Gastrocnemius medialis (tissue), 4 donors: ENCODE measurements at places on chromosomes 11 and 22. TPM values are rescaled to one million over a fixed set of nuclear protein-coding genes. Genes with fewer than 3 reads are reported as not detected.

DNA sequence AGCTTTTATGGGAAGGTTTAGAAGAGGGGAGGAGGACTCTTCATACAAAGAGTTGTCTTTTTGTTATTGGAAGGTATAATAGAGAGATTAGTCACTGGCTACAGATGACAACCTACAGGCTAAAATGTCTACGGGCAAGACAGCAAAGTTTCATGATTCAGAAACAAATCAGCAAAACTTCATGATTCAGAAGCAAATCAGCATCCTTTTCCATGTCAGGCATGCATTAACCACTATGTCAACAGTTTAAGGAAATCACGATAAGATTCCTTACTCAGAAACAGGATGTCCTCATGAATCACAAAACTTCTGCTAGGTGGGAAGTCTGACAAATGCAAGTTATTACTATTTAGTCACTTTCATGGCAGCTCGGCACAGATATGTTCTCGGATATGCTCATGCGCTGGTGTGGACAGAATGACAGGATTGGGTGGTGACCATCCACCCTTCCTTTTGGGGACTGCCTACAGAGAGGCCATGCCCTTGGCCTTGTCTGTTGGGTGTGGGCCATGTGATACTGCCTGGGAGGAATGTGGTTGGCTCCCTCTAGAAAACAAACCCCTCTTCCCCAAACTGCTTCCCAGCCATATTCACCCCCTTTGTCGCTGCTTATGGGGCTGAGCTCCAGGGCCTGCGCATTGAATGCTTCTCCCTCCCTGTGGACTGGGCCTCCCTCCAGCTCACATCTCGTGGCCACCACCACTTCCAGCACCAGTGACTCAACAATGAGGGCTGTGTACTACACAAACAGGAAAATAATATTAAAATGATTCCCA lies 10.1 kb downstream of the C11orf91 start:
- peak overlapping the region; percentile 78 for H3K27ac ChIP-seq
- no peak overlapping the region for H3K4me3 ChIP-seq
- peak; percentile 70 for DNase-seq

Gene C11orf42
- total RNA-seq, result not detected

Gene BIRC3
- total RNA-seq, result 1.8 TPM

DNA sequence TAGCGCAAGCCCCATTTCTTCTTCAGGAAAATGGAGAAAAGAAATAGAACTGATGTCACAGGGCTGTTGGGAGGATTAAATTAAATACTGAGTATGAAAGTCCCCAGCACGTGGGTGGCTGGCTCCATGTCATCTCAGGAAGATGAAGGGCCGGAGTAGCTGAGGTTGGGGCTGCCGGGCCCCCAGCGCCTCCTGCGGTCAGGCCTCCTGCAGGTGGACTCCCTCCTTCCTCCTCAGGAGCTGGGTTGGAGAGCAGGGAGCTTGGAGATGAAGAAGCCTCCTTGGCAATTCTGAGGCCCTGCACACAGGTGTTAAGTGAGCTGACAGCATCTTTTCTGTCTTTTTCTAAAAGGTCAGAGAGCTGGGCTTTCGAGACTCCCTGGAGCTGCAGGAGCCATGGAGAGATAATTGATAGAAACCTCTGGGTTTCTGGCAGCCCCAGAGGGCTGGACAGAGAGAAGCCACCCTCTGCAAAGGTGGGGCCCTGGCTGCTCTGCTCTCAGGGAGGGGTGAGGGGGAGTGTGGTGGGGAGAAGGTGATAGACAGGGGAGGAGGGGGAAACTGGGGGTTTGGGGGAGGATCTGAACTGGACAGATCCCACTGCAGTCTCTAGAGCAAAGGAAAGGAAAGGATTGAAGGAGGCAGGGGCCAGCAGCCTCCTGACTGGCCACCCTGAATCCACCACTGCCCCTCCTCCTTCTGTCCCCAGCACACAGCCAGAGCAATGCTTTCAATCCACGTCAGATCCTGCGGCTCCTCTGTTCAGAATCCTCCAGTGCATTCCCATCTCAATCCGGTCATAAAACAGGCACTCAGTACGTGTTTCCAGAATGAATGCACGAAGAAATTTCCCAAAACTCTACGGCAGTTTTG lies 210.8 kb downstream of the CEP164 start:
- no peaks in the 10 kb centered on the region for H3K36me3 ChIP-seq
- no peak overlapping the region for H3K4me3 ChIP-seq
- H3K4me1 ChIP-seq, result no peaks in the 10 kb centered on the region
- DNase-seq, result no peak
- H3K27me3 ChIP-seq, result no peaks in the 10 kb centered on the region

DNA sequence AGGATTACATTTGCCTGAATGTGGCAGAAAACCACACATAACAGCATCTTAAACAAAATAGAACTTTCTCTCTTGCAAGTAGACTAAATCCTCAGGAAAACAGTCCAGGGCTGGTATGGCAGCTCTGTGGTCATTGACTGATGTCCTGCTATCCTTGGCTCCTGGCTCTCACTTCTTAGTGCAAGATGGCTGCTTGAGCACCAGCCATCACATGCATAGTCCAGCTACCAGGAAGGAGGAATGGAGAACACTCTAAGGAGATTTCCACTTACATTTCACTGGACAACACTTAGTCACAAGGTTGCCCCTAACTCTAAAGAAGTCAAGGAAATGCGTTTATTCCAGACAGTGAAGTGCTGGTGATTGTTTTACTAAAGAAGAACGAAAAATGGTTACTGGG lies 13.6 kb downstream of the RIBC2 start:
- H3K36me3 ChIP-seq, result no peaks in the 10 kb centered on the region
- H3K4me3 ChIP-seq, result no peak overlapping the region
- no peak for DNase-seq
- H3K4me1 ChIP-seq, result no peaks in the 10 kb centered on the region
